IPS DF 19.7 (cell line): ENCODE measurements at places on chromosomes 2 and 18.

- DNase-seq: peak; percentile 92
These were observed at the start of gene BCL11A for GRCh38 chr2:60553495-60554073. Gene BCL11A, minus strand, starts transcription at chr2:60553654. Its CDS starts 384 bp downstream, at chr2:60553270.

DNA sequence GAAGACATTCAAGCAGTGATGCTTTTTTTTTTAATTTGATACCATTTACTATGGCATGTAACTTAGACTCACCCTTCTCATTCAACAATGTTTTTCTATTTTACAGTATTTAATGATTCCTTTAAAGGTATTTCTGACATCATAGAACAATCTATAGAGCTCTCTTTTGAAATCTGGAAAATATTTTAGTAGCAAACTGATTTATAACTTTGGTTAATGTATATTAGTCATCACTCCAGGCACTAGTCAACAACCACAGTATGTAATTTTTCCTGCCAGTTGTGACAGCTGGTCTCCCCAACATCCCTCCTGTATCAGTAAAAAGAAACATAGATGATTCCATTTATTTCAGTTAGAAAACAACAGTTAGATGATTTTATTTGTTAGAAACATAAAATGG lies 122.9 kb downstream of the LCLAT1 start:
- no peak for DNase-seq

DNA sequence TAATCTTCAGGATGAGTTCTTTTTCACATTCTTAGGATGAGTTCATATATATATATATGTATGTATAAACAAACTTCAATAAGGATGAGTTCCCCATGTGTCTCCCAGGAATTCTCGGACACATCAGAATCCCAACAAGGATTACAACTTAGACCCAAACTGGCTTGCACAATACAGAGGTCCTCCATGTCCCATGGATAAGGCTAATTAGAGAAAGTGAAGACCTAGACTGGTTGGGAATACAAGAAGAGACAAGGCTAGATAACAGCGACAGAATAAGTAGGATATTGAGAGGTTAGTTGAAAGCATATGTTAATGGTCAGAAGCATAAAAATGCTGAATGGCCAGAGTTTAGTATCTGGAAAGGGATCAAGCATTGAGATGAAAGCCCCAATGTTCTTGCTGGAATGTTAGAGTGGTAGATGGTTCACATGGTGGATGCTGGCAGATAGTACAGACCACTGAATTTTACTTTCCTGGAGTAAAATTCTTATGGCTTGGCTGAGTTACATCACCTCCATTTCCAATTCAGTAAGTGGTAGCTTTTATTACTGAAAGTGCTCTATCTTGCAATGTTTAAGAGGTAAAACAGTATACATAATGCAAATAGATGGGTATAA lies 154.9 kb upstream of the EPHA4 start:
- no peak for DNase-seq

DNA sequence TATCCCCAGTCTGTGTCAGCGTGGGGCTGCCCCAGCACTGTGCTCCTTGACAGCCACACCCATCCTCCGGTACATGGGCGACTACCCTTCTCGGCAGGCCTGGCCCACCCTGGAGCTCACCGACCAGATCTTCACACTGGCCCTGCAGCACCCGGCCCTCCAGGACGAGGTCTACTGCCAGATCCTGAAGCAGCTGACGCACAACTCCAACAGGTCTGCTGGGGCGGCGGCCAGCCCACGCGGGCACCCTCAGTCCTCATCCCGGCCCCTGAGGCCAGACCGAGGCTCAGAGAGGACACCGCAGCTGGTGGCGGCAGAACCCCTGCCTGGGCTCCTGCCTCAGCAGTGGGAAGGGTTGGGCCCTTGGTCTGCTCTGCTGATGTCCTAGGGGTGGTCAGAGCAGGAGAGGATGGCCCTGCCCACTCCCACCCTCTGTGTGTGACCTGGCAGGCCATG lies 14.4 kb upstream of the GPR17 start:
- DNase-seq: no peak

DNA sequence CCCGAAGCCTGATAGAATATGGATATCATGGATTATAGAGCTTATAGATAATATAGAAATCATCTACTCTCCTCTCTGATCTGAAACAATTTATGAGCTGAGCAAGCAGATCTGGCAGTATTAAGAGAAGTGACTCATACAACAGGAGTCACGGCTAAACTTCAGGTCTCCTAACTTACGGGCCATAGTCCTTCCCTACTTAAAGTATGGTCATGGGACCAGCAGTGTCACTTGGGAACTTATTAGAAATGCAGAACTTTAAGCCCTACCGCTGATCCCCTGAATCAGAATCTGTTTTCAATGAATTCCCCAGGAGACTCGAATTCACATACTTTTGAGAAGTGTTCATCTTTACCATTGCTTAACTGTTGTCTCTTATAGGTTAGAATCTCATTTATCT lies 195.7 kb upstream of the FANCL start:
- DNase-seq: no peak
